ENCODE measurements at places on chromosomes 3 and 15.

DNA sequence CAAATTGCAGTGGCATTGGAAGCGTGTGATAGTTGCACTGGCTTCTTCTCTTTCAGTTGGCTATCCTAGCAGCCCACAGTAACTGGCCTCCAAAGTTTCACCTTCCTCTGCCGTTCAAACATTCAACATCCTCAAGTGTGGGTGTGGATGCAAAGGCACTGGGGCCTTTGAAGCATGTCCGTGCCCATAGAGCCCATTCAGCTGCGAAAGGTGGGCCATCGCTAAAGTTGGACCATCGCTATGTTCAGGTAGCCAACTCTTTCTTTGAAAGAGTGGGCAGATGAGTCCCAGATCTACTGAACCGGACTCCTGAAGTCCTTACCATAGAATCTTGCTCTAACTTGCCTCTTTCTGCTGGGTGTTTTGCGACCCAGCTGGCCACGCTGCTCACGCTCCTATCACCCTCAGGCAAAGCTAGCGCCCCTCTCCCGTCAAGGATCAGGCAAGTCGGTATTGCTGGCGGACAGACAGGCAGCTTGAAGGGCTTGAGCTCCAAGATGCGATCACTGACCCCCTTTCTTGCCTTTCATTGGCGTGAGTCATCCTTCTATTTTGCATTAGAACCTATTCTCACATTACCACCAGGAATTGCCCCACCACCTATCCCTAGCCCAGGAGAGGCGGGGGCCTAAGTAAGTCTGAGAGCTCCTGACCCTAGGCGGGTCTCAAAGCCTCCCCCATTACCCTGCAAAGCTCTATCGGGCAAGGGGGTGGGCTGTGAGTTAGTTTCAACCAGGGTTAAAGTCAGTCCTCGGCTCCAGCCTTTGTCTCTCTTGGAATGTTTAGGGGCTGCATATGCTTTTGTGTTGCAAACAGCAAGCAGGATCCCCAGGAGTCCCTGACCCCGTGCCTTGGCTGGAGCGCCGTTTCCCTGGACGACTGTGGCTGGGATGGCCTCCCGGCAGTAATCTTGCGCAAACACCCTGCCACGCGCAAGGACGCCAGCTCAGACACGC lies 28.7 kb downstream of the ZIC4 start:
- DNase-seq = no peak

DNA sequence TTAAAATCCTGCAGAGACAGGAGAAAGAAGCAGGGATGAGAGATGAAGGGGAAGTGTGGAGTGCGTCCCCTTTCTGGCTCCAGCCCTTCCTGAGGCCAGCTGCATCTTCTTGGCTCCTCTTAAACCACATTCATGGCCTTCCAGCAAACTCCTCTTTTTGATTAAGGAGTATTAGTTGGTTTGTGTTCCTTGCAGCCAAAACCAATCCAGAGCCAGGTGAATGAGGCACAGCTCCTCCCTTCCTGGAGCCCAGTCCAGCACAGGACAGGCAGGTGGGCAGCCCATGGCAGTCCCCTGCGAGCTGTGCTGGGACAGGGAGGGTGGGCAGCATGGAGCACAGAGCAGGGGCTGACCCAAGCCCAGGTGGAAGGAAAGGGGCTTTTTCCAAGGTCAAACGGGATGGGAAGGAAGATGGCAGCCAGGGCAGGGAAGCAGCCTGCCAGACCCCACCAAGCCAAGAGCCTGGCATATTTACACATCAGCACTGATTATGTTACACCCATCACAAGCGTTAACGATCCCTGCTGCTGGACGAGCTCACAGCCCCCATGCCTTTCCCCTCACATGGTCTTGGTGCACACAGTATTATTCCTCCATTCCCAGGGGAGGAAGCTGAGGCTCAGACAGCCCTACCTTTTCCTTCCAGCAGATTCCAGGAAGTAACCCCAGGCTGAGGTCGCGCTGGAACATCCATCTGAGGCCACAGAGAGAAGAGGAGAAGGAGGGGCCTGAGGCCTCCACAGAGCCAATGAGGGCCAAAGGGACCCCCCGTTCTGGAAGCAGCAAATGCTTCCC lies 175.6 kb downstream of the SMAD6 start:
- DNase-seq = no peak

GRCh38 chr3:25427563-25427941 lies 511 bp upstream of the RARB start:
- no peak for DNase-seq

DNA sequence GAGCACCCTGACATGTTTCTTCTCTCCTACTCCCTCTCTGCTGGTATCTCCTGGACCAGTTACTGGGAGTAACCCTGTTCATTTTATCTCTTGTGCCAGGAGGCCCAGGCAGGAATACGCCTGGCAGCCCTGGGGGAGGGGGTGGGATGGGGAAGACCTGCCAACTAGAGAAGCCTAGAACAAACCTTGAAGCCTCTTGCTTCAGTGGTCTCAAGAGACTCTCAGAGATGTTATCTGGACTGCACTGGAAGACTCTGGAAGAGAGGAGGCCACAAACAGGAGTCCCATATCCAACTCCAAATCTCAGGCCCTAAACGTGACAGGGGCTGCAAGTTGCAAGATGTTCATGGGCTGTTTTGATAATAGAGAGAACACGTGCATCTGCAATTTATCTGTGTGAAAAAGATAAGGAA lies at the start of gene EPB42:
Gene EPB42, minus strand, starts transcription at position 28 of the 413 bp plus-strand sequence. CDS start 193 bp downstream, outside the sequence.
- no peak for DNase-seq

- no peak for DNase-seq
Measured at GRCh38 chr15:66898656-66899386, 166.6 kb upstream of the SMAD3 start.

DNA sequence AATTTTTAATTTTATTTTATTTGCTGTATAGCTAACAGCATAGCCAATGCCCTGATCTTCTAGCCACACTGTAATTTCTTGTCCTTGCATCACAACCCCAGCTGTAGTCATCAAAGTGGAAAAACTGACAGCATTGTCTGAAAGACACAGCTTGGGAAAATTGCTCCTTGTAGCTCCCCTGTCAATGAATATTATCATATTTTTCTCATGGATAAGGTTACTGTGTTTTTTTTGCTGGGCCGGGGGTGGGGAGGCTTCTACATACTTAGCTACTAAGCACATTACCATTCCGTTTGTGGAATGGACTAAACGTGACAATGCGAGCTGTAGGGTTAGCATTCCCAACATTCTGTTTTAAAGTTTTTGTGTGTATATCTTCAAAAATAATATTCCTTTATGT lies 381.3 kb downstream of the TIGIT start:
- no peak for DNase-seq

GRCh38 chr3:46545818-46546630 lies 20.1 kb downstream of the LRRC2 start:
- no peak for DNase-seq

DNA sequence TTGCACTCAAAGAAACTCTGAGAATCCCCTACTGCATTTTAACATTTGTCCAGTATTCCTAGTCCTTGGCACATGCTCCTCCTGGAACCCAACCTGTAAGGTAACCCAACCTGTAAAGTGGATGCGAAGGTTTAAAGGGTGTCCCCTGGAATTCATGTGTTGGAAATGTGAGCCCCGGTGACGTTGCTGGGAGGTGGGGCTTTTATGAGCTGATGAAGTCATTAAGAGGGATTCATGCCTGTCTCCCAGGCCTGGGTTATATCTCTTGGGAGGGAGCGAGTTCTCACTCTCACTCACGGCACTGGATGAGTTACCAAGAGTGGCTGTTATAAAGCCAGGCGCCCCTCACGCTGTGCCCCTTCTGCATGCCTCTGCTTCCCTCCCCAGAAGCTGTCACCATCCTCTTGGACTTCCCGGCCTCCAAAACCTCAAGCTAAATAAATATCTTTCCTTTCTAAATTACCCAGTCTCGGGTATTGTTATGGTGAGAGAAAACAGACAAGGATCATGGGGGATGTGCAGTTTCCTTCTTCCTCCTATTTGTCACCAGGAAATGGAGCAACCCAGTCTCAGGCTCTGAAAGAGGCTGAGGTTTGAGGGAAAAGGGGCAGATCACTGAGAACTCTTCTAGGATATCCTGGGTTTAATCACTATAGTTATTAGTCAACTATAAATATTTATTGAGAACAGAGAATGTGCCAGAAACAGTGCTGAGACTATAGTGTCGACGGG lies 7.6 kb downstream of the XXYLT1 start:
- no peak for DNase-seq

DNA sequence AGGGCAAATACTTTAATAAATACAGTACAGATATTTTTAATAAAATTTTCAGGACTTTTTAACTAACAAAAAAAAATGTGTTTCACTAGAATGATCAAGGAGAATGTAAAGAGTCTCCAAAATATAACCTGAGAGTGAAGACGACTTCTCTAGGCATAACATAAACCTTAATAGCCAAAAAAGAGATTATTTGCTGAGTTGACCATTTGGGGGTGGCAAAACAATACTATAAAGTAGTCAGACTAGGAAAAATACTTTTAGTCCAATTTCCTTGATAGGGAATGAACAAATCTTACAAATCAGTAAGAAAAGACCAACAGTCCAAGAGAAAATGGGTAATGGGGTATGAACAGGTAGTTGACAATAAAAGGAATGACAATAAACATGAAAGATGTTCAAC lies 29.4 kb upstream of the GATM start:
- DNase-seq = no peak

- no peak for DNase-seq
Measured at GRCh38 chr15:60800299-60801072, 321.5 kb upstream of the ICE2 start.

GRCh38 chr3:174287705-174288104 lies 571.4 kb upstream of the NAALADL2 start:
- no peak for DNase-seq

DNA sequence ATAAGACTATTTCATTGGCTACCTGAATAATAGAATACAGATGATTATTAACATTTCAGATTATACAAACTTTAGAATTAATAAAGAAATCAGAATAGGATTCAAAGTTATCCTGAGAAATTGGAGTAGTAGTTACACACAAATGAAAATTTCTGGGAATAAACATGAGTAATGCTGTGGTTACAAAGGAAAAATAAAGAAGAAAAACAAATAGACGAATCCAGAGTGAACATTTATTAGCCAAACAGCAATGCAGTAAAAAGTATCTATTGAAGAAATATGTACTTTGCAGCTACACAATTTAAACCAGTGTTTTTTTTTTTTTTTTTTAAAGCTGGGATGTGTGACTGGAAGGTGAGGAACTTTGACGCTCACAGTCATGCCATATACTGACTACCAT lies 1159.2 kb downstream of the TUSC7 start:
- no peak for DNase-seq

- no peak for DNase-seq
Measured at GRCh38 chr3:109984976-109985375, 647.6 kb upstream of the DPPA4 start.

DNA sequence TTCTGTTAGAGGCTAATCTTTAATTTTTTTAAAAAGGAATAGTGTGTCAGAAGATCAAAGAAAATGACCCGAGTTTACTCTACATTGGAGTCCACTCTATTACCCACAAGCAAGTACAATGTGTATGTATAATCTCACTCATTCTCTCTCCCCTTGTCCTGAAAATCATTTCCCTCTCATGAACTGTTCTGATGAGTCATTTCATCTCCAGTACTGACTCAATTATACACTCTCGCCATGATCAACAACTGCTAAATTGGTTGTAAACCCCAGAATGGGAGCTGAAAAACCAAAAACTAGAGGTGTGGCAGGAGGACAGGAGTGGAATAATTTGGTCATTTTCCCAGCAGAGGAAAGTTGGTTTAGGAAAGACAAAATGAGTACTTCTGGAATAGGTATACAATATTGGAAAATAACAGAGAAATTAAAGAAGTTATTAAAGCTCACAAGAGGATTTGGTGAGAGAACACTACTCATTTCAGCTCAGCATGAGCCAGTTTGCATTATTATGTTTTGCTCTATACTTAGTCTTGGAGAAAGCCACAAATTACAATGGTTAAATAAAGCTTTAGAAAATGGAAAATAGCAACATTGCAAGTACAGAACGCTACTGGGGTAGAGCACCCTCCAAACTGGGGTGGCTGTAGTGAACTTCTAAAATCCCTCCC lies 144.3 kb upstream of the PFN2 start:
- no peak for DNase-seq

DNA sequence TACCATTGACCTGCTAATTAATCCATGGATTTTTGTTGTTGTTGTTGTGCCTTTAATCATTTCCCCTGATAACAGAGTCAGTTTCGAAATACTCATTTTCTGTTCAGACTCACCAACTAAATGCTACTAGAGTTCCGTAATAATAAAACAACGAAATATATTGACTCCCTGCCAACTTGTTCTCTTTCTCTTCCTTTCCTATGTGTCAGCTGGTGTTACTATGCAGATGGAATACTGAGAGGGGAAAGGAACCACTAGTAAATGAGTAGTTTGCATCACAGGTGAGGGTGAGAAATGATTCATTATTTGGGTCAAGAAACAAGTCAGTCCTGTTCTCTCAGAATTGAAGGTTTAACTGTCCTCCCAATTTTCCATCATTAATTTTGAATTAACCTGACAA lies 1027.3 kb downstream of the TUSC7 start:
- DNase-seq = no peak

DNA sequence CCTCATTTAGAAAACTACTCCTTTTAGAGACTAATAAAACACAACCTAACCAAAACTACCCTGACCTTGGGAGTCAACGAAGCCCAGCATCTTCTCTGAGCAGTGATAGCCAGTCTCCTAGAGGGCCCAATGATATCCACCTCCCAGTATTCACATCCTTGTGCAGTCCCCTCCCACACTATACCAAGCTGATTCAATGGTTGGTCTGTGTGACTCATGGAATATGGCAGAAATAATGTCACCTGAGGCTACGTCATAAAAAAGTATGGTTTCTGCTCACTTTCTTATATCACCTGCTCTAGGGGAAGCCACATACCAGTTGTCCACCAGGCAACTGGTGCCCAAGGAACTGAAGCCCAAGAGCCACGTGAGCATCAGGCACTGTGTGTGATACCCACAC lies 21.4 kb upstream of the USF3 start:
- no peak for DNase-seq

DNA sequence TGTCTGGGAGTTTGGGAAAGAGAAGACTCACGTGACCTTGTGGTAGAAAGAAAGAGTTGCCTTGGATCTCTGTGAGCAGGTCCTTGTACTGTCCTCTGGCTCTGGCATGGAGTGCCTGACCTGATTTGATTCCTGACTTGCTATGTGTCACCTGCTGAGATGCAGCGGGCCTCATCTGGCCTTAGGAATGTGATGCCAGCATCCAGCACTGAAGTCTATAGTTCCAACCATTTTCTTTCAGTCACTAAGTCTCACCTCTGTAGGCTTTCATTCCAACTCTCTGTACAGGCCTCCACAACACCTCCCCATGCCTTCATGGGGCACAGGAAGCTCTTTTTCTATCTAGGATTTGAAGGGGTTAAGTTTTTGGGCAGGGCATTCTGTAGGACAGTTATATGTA lies 12.1 kb upstream of the OXSR1 start:
- no peak for DNase-seq
